ENCODE measurements at places on chromosomes 12 and 14. TPM values are rescaled to one million over a fixed set of nuclear protein-coding genes. Genes with fewer than 3 reads are reported as not detected.

The OR6J1 gene
- total RNA-seq: not detected

The ACVR1B gene
- 7.8 TPM for total RNA-seq

The PIWIL1 gene
- not detected for total RNA-seq

The SPIC gene
- total RNA-seq: not detected

The TAS2R14 gene
- total RNA-seq: 6.9 TPM

The STAB2 gene
- under 0.01 TPM for total RNA-seq

The KCNK13 gene
- not detected for total RNA-seq

The NID2 gene
- 27.3 TPM for total RNA-seq

The PIK3C2G gene
- 0.66 TPM for total RNA-seq

The IGFBP6 gene
- total RNA-seq: 127 TPM

The RTL1 gene
- not detected for total RNA-seq

The NPFF gene
- not detected for total RNA-seq

The PGF gene
- 3.6 TPM for total RNA-seq

The P2RX7 gene
- total RNA-seq: 8.0 TPM

The HHIPL1 gene
- total RNA-seq: 10.8 TPM

The NELL2 gene
- 3.9 TPM for total RNA-seq

The CATSPERB gene
- 0.14 TPM for total RNA-seq

The CAPZA3 gene
- not detected for total RNA-seq

Measured in sigmoid colon (tissue), 7 donors.